ENCODE measurements at places on chromosomes 11 and 22. TPM values are rescaled to one million over a fixed set of nuclear protein-coding genes. Genes with fewer than 3 reads are reported as not detected.

The DGKZ gene
- 36.1 TPM for total RNA-seq

The CLMP gene
- 70.9 TPM for total RNA-seq

The SYNGR1 gene
- 26.7 TPM for total RNA-seq

The TMEM258 gene
- total RNA-seq: 73.2 TPM

The OR4A15 gene
- total RNA-seq: not detected

The MMP12 gene
- total RNA-seq: 0.23 TPM

The IL10RA gene
- 18.3 TPM for total RNA-seq

The FAM83F gene
- 0.84 TPM for total RNA-seq

- no peak overlapping the region for H3K4me3 ChIP-seq
- DNase-seq: no peak
These were observed 83.7 kb upstream of the ARHGAP32 start for GRCh38 chr11:129275828-129276227.

- no peak for DNase-seq
- H3K4me3 ChIP-seq: no peak overlapping the region
- no peaks in the 10 kb centered on the region for H3K4me1 ChIP-seq
- no peaks in the 10 kb centered on the region for H3K27me3 ChIP-seq
These were observed 461.3 kb downstream of the DLG2 start for GRCh38 chr11:85165819-85166218.

- no peak for DNase-seq
- no peak overlapping the region for H3K4me3 ChIP-seq
- peak overlapping the region; percentile 85 for H3K27ac ChIP-seq
- peaks cover 4% of the 10 kb centered on the region for H3K4me1 ChIP-seq
- no peaks in the 10 kb centered on the region for H3K27me3 ChIP-seq
These were observed 32.2 kb upstream of the PLET1 start for GRCh38 chr11:112292785-112293407.

- no peaks in the 10 kb centered on the region for H3K4me1 ChIP-seq
- no peak overlapping the region for H3K4me3 ChIP-seq
- H3K27ac ChIP-seq: no peak overlapping the region
- H3K36me3 ChIP-seq: no peaks in the 10 kb centered on the region
- no peak for DNase-seq
These were observed 686.2 kb downstream of the OPCML start for GRCh38 chr11:132846075-132846474.

- H3K4me1 ChIP-seq: no peaks in the 10 kb centered on the region
- no peak overlapping the region for H3K27ac ChIP-seq
- H3K36me3 ChIP-seq: no peaks in the 10 kb centered on the region
- no peak for DNase-seq
These were observed 185.9 kb downstream of the FAT3 start for GRCh38 chr11:92410526-92410925.

DNA sequence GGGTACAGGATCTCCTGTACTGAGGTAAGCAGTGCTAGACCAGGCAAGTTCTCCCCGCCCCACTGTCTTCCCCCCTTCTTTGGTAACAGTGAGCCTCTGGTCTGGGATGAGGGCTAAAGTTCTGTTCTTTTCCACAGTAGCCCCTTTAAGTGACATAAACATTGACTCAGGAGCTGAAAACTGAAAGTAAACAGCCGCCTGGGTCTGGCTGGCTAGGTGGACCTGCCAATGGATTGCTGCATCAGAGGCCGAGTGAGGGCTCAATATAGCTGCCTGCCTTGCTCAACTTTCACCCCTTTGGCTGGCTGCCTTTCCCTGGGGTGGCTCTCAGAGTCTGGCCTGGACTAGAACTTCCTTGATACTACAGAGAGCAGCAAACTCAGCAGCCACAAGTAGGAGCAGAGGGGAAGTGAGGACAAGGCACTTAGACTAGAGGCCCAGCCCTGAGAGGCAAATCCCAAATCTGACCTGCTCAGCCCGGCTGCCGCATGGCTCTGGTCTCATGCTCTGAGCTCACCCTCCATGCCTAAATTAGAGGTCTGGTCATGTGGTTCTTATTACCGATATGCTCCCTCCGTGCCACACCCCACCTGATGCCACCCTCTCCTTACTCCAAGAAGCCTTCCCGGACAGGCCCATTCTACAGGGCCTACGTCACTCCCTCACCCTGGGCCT is 9.6 kb upstream of the UCP3 start:
- H3K27ac ChIP-seq: peak overlapping the region; percentile 61
- no peaks in the 10 kb centered on the region for H3K27me3 ChIP-seq
- DNase-seq: peak; percentile 95

GRCh38 chr11:104841973-104842525 is 56.2 kb downstream of the CASP12 start:
- H3K4me3 ChIP-seq: no peak overlapping the region
- H3K36me3 ChIP-seq: no peaks in the 10 kb centered on the region
- DNase-seq: no peak
- H3K27ac ChIP-seq: no peak overlapping the region

DNA sequence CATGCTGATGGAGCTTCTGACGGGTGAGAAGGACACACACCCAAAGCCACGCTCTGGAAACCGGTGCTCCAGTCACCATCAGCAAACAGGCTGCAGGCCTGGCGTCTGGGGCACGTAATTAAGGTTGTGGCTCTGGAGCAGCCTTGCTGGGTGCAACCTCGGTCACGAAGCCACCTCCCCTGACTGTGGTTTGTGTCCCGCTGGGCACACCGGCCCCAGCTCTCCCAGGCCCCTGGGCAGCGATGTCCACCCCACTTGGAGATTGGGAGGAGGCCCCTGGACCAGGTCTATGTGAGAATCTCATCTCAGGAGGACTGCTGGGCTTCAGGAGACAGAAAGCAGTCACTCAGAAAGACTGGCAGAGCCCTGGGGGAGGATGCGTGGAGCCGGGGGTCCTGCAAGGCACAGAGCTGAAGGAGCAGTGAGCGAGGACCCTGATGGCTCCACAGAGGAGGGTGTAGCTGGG is 631.6 kb downstream of the BRD1 start:
- no peak for DNase-seq
- no peak overlapping the region for H3K4me3 ChIP-seq
- H3K4me1 ChIP-seq: no peaks in the 10 kb centered on the region

DNA sequence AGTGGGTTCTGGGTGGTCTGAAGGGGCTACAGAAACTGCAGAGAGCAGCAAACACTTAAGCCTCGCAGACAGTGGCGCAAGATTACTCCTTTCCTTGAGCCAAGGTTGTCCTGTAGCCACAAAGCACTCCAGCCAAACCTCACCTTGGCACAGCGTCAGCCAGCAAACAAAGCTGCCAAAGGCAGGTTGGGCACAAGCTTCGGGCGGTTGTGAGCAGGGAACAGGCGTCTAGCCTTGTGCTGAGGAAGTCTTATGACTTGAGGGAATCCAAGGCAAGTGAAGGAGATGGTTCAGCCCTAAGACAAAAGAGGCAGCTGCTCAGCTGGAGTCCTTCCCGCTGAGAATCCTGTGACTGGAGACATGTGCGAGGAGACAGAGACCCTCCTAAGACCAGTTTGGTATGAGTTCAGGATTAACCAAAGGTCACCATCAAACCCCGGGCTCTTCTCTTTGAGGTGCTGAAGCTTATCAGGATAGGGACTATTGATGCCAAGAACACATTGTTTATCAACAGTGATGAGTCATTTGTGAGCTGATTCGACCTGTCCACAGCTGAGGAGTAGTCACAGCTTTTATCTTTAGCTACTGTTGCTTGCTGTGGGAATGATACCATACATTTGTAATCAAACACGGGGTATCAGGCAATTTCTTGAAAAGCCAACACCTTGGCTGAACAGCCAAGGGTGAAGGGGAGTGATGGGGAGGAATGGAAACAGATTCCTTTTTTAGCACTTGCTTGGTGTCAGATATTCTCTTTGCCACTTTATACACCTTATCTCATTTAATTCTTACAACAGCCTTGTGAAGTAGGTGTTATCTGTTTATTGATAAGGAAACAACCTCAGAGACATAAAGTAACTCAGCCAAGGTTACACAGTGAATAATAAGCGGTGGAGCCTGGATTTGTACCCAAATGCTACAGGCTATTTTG is 4.6 kb downstream of the ADM start:
- no peak overlapping the region for H3K4me3 ChIP-seq
- H3K36me3 ChIP-seq: no peaks in the 10 kb centered on the region
- peak; percentile 78 for DNase-seq
- H3K27ac ChIP-seq: no peak overlapping the region

DNA sequence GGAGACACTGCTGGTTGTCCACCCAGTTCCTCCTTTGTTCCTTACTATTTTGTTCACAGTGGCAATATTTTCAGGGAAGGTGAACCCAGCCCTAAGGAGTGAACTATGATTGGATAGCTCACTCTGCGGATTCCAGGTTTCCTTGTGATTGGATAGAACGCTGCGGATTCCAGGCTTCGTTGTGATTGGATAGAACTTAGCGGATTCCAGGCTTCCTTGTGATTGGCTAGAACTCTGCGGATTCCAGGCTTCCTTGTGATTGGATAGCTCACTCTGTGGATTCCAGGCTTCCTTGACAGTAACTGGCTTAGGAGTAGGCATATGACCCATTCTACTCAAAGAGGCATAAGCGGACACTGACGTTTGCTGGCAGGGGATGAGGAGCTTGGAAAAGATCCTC is 28.6 kb upstream of the ADA2 start:
- no peak overlapping the region for H3K4me3 ChIP-seq
- no peaks in the 10 kb centered on the region for H3K27me3 ChIP-seq
- no peaks in the 10 kb centered on the region for H3K36me3 ChIP-seq
- no peak for DNase-seq
- H3K27ac ChIP-seq: no peak overlapping the region
- no peaks in the 10 kb centered on the region for H3K4me1 ChIP-seq

- no peak for DNase-seq
- H3K4me3 ChIP-seq: no peak overlapping the region
- no peaks in the 10 kb centered on the region for H3K27me3 ChIP-seq
- no peak overlapping the region for H3K27ac ChIP-seq
- H3K4me1 ChIP-seq: peaks cover 4% of the 10 kb centered on the region
These were observed 56.9 kb upstream of the TNRC6B start for GRCh38 chr22:40120848-40121247.

DNA sequence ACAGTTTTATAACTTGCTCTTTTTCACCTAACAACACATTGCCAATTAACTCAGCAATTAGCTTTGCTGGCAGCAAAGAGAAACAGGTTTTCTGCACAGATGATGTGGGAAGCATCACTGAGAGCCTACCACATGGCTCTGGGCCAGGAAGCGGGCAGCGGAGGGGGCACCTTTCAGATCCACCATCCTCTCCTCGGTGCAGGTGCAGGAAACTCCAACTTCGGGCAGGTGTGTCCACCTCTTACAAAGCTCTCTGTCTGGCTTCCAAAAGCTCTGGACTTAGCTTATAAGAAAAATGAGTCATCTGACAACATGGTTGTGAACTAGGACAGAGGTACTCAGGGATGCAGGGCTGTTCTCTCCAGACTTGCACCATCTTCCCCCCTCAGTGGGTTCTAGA is 77.0 kb downstream of the RPS6KA4 start:
- no peaks in the 10 kb centered on the region for H3K27me3 ChIP-seq
- DNase-seq: no peak

DNA sequence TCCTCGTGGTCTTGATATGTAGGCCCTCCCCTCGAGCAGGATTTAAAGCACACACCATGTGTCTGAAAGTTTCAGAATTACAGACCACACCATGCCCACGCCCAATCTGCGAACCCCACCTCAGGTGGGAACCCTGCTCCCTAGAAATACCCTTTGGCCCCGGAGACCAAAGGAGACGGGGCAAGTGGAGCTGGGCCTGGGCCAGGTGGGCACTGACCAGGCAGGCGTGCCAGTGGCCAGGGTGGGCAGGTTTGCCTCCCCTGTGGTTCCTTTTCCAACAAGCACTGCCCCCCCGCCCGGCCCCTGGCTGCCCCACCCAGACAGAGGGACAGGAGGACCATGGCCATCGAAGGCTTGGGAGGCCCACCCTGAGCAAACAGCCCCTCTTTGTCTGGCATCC is 400.4 kb downstream of the TBC1D22A start:
- peak; percentile 27 for DNase-seq
- no peaks in the 10 kb centered on the region for H3K27me3 ChIP-seq
- H3K36me3 ChIP-seq: no peaks in the 10 kb centered on the region

GRCh38 chr11:101718402-101718801 is 134.6 kb upstream of the TRPC6 start:
- H3K27ac ChIP-seq: no peak overlapping the region
- DNase-seq: no peak
- H3K27me3 ChIP-seq: no peaks in the 10 kb centered on the region
- H3K4me1 ChIP-seq: no peaks in the 10 kb centered on the region
- no peaks in the 10 kb centered on the region for H3K36me3 ChIP-seq

GRCh38 chr22:45877036-45877380 is 100.0 kb downstream of the WNT7B start:
- no peak overlapping the region for H3K27ac ChIP-seq
- no peak for DNase-seq
- H3K27me3 ChIP-seq: no peaks in the 10 kb centered on the region
- H3K4me3 ChIP-seq: no peak overlapping the region
- H3K36me3 ChIP-seq: no peaks in the 10 kb centered on the region
- H3K4me1 ChIP-seq: no peaks in the 10 kb centered on the region

DNA sequence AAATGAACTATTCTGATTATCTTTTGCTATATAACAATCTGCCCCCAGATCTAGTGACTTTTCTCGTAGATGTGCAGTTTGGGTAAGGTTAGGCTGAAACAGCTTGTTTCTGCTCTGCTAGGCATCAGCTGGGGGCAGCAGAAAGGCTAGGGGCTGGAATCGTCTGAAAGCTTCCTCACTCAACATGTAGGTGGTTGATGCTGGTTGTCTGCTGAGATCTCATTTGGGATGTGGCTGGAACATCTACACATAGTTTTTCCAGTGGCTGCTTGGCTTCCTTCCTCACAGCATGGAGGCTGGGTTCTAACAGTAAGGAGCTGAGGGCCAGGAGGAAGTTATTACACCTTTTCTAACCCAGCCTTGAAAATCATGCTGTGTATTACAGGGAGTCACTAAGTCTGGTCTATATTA is 30.2 kb downstream of the USP47 start:
- no peak overlapping the region for H3K27ac ChIP-seq
- H3K4me1 ChIP-seq: peaks cover 2% of the 10 kb centered on the region
- no peak for DNase-seq
- no peak overlapping the region for H3K4me3 ChIP-seq
- no peaks in the 10 kb centered on the region for H3K27me3 ChIP-seq
- H3K36me3 ChIP-seq: no peaks in the 10 kb centered on the region

DNA sequence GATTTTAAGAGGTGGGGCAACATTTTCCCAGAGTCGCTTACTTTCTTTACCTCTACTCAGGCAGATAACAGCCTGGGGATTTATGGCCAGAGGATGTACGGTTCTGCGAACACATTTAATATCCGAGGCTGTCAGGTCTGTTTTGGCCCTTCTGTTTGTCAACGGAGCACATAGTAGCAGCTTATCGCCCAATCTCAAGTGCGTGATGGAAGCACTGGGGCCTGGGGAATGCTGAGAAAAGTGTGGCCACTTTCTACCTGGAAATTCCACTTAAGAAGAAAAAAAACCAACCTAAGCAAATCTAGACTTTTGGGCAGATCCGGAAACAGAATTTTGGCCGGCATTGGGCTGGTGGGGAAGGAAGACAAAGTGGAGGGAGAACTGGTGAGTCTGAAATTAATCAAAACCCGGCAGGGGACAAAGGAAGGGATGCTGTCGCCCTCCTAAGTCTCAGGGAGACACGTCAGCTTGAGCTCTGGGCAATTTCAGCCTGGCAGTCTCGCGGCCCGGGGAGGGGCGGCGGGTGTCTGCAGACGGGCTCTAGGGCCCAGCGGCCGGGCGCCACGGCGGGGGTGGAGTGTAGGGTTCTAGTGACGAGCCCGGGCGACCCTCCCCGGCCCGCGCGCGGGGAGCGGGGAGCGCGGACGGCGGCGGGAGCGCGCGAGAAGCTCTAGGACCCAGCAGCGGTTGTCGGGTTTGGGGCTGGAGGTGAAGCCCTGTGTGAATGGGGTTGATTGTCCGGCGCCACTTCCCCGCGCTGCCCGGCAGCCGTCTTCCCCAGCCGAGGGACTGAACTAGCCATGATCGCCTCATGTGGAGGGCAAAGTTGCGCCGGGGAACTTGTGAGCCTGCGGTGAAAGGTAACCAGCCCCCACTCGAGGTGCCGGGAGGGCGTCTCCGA is at the start of gene AMOTL1:
Gene AMOTL1 (plus strand): TSS at position 656 of the 901 bp plus-strand sequence. CDS start 156 bp downstream, at position 812.
- H3K4me1 ChIP-seq: peaks cover 7% of the 10 kb centered on the region
- peak; percentile 98 for DNase-seq
- H3K4me3 ChIP-seq: peak within 1 kb of the TSS; percentile 99
- peak within 1 kb of the TSS; percentile 86 for H3K27ac ChIP-seq

Data from aorta (tissue), 5 donors.